ENCODE measurements at places on chromosomes 2 and 18.

GRCh38 chr18:76131738-76132137, 363.3 kb downstream of the ZNF516 start:
- H3K27ac ChIP-seq, result no peak overlapping the region
- no peak for DNase-seq
- H3K4me3 ChIP-seq, result no peak overlapping the region
- H3K4me1 ChIP-seq, result no peaks in the 10 kb centered on the region
- no peaks in the 10 kb centered on the region for H3K36me3 ChIP-seq

- no peak for DNase-seq
- H3K27me3 ChIP-seq, result no peaks in the 10 kb centered on the region
- H3K4me3 ChIP-seq, result no peak overlapping the region
These were observed 8.7 kb upstream of the TGIF1 start for GRCh38 chr18:3441290-3441689.

- H3K4me1 ChIP-seq, result no peaks in the 10 kb centered on the region
- peaks cover 18% of the 10 kb centered on the region for H3K36me3 ChIP-seq
- no peaks in the 10 kb centered on the region for H3K27me3 ChIP-seq
- H3K27ac ChIP-seq, result no peak overlapping the region
- H3K4me3 ChIP-seq, result no peak overlapping the region
These were observed 51.2 kb downstream of the MBD2 start for GRCh38 chr18:54173250-54173649.

DNA sequence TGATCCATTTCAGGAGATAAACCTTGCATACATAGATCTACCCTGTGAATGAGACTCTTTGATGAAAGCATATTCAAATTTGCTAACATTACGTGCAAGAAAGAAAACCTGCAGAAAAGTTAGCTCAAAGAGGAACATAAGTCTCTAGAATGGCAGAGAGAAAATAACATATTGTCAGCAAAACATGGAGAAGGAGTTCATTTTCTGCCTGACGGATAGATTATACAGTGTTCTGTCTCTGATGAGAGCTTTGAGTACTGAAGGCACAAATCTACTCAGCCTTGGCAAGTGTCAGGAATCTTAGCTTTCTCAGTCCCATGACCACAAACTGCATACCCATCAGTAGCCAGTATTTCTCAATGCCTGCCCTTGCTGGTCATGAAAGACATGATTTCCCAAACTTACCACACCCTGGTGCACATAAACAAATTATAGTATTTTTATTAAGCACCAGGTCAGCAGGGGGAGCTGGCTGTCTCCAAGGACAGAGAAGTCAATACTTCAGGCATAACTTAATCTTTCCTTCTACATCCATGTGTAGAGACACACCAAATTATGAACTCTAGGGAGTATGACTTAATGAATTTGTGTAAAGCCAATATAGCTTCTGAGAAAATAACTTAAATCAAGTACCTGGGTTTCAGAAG, 401.2 kb upstream of the SOX11 start:
- H3K27me3 ChIP-seq, result peaks cover 20% of the 10 kb centered on the region
- no peak overlapping the region for H3K4me3 ChIP-seq
- H3K36me3 ChIP-seq, result no peaks in the 10 kb centered on the region
- H3K4me1 ChIP-seq, result no peaks in the 10 kb centered on the region

GRCh38 chr18:56221195-56222065, 417.0 kb downstream of the TXNL1 start:
- H3K36me3 ChIP-seq, result no peaks in the 10 kb centered on the region
- no peaks in the 10 kb centered on the region for H3K4me1 ChIP-seq
- H3K27me3 ChIP-seq, result no peaks in the 10 kb centered on the region
- no peak for DNase-seq
- H3K4me3 ChIP-seq, result no peak overlapping the region

GRCh38 chr2:115129536-115129935, 687.1 kb downstream of the DPP10 start:
- no peaks in the 10 kb centered on the region for H3K27me3 ChIP-seq
- no peak for DNase-seq
- no peaks in the 10 kb centered on the region for H3K36me3 ChIP-seq
- H3K27ac ChIP-seq, result no peak overlapping the region
- H3K4me1 ChIP-seq, result no peaks in the 10 kb centered on the region
- H3K4me3 ChIP-seq, result no peak overlapping the region

Data from PC-9 (cell line).